NCI-H1694 treated with DMSO at 0.1 percent for 48 hours (cell line): ENCODE measurements at places on chromosomes 11 and 22.

- DNase-seq: no peak
Observed at GRCh38 chr11:28539239-28540030, 431.2 kb downstream of the METTL15 start.

- no peak for DNase-seq
Observed at GRCh38 chr11:121235057-121235456, 57.5 kb upstream of the SC5D start.

- no peak for DNase-seq
Observed at GRCh38 chr11:93468290-93468689, 74.9 kb downstream of the SMCO4 start.

GRCh38 chr22:38924347-38924952 lies 33.0 kb upstream of the APOBEC3A start:
- peak; percentile 65 for DNase-seq

DNA sequence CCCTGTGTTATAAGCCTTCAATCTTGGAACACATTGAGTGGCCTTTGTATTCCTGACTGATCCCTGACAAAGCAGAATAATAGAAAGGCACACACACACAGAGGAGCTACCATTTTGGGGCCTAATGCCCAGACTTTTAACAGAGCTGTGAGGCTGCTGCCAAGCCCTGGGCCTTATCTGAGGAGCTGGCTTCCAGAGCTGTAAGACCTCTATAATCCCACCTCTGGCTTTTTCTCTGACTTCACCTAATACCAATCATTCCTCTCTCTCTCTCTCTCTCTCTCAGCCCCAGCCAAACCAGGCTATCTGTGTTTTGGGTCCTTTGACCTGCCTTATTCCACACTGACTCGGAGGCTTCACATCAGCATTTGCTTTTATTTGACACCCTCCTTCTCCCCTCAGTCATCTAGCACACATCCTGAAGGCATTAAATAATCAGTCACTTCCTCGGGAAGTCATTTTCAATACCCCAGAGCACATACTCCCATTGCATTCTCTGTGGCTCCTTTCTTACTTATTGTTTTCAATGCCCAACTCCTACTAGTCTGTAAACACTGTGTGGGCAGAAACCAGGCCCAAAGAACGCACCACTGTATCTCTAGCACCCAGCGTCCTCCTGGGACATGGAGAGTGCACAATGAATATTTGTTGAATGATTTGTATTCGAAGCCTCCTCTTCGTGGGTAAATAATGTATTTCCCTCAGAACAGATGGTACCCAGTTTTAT lies 21.2 kb upstream of the TRIM44 start:
- no peak for DNase-seq
